ENCODE measurements at places on chromosomes 6 and 20.

GRCh38 chr20:4951299-4951698 lies 50.0 kb downstream of the SLC23A2 start:
- DNase-seq = no peak

- no peak for DNase-seq
Measured at GRCh38 chr6:37042150-37042549, 36.7 kb downstream of the FGD2 start.

DNA sequence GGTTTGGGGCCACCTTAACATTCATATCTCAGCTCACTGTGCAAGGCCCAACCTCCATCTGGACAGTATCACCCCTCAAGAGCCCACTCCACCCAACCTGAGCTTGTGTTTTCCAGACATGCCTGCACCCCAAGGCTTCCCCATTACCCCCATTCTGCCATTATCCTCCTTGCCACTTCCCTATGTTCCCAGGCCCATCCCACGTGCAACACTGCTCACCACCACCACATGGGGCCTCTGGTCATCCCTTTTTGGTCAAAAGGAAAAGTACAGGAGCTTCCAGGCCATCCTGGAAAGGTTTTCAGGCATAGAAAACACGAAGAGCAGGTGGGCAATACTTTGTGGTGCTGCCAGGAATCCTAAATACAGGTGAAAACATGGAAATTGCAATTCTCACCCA lies 140.3 kb downstream of the SYNDIG1 start:
- DNase-seq = no peak

DNA sequence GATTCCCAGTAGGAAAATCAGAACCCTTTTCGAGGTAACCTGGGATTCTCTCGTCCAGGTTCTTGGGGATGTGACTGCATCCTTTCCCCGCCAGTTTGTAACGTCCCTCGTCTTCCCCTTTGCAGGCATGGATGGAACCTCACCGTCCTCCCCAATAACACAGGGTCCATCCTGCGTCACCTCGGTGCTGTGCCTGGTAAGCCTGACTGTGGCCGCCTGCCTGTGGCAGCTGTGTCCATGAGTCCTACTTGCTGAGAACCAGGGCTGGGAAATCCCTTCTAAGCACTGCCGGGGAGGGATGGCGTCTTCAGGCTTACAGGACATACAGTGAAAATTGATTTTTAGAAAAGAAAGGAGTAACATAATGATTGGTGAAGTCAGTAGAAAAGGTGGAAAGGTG lies 155.6 kb downstream of the DTNBP1 start:
- no peak for DNase-seq

DNA sequence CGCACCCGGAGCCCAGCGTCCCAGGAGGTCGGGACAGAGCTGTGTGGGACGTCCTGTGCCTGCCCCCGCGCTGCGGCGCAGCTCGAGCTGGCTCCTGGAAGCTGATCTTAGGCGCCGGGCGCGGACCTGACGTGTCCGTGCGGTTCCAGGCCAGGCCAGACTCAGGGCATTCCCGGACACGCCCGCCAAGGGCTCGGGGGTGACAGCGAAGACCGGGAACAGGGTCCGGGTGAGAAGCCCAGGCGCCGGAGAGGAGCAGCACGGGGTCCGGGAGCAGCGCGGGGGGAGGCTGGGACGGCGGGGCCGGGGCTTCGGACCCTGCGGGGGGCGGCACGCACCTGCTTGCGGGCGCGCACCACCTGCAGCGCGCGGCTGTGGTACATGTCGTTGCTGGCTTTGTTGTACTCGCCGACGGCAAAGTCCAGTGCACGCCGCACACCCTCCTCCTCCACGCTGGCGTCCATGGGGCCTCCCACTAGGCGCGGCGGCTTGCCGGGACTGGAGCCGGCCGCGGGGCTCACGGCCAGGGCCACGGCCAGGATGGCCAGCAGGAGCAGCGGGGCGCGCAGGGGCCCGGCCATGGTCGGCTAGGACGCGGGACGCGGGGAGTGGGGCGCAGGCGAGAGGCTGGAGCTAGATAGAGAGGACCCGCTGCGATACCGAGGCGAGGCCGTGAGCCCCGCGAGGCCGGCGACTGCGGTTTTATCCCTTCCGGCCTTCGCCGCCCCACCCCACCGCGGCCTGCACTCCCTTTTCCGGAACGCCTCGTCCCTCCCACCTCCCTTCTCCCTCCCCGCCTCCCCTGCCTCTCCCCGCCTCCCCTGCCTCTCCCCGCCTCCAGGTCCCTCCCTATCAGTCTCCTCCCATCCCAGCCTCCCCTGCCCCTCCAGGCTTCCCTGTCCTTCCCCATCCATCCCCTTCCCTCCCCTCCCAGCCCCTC lies at the start of gene CST3:
TSS of gene CST3 (minus strand) at position 674 of the 940 bp plus-strand sequence. CDS start at position 581, 93 bp downstream.
- DNase-seq = no peak

GRCh38 chr6:36127462-36128016 lies 2.8 kb upstream of the MAPK13 start:
- DNase-seq = no peak
